ENCODE measurements at places on chromosomes 1 and 21.

DNA sequence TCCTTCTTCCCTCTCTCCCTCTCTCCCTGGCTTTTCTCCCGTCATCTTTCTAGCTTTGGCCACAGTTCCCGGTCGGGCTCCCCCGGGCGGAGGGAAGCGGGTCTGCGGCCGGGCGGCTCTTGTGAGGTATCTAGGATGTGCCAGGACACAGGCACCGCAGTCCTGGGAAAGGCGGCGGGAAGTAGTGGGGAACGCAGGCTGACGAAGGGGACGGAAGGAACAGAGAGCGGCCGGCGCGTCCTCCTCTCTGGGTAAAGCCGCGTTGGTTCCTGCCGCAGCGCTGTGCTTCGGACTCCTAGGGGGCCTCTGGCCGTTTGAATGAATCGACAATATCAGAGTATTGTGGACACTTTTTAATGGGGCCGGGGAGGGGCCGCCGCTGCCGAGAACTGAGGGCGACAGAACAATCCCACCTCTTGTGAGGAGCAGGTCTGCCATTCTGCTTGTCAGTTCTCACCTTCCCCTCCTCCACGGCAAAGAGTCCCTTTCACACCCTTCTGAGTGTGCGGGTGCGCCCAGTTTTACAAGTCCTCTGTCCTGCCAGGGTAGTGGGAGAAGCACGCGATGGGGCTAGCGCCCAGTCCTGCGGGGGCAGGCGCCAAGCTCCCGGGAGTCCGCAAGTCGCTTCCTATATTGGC, 1.2 kb upstream of the LHX9 start:
- DNase-seq = no peak

DNA sequence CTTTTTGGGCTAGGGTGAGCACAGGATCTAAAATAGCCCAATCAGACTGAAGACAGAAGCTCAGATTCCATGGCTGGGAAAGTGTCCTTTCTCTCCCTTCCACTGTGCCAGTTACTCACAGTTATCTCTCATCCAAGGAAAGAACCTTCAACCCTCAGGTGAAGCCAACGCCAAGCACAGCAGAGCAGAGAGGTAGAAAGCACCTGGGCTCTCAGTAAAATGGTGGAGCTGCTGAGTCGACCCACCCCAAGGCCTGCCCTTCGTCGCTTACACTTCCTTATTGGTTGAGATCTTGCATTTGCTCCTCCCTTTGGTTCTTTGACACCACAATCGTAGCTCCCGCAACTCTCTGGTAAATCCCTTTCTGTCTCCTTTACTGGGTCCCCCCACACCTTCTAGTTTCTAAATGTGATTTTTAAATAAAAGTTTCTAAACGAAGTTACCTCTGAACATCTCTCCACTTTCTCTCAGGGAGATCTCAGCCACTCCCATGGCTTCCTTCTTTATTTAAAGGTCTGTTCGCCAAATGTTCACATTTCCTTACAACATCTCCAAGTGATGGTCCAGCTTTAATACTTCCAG, 27.5 kb upstream of the SLC30A1 start:
- no peak for DNase-seq

DNA sequence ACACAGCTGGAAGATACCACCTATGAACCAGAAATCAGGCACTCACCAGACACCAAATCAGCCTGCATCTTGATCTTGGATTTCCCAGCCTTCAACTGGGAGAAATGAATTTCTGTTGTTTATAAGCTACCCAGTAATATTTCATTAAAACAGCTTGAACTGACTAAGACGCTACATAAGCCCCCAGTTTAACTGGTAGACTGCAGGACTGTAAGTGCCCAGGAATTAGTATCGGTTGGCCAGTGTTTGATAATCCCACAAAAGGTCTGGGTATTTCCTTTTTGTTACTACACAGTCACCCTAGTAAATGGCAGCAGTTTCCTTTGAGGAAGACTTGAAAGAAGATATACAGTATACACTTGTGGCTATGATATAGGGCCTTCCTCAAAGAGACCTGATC, 7.3 kb upstream of the SLC35D1 start:
- DNase-seq = no peak

DNA sequence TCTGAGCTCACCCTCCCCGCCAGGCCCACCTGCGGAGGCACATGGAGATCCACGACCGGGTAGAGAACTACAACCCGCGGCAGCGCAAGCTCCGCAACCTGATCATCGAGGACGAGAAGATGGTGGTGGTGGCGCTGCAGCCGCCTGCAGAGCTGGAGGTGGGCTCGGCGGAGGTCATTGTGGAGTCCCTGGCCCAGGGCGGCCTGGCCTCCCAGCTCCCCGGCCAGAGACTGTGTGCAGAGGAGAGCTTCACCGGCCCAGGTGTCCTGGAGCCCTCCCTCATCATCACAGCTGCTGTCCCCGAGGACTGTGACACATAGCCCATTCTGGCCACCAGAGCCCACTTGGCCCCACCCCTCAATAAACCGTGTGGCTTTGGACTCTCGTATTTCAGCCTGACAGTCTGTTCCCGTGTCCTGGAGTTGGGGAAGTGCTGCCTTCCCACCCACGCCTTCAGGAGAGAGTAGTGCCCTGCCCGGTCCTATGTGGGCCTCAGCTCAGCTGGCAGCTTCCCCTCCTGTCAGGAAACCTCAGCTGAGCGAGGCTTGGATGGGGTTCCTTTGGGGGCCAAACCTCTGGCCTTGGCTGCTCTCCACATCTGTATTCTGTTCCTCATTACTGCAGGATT, 9.2 kb downstream of the ZBTB48 start:
- no peak for DNase-seq

GRCh38 chr1:224831501-224831900, 98.0 kb upstream of the DNAH14 start:
- DNase-seq = no peak

- no peak for DNase-seq
These were observed 22.8 kb upstream of the KCNC4 start for GRCh38 chr1:110187139-110187890.

- DNase-seq = no peak
These were observed 36.3 kb downstream of the C8B start for GRCh38 chr1:56929492-56929891.

DNA sequence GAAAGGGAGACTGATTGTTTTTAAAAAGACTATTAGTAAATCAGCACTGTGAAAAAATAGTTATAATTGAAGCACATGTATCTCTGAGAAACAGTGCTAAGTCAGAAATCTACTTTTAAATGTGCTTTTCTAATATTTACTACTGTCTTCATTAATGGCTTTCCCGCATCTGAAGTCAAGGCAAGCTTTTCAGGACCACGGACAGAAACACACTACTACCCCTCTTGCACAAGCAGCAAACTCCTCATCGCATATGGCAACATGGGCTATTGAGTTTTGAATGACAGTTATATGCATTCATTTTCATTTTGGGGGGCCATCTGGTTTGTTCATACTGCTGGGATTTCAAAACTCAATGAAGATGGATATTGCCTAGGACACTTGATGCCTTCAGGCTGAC, 433.4 kb upstream of the CAMK1G start:
- DNase-seq = peak; percentile 23

GRCh38 chr1:119531606-119532323, 24.8 kb downstream of the HSD3B1 start:
- DNase-seq = no peak

DNA sequence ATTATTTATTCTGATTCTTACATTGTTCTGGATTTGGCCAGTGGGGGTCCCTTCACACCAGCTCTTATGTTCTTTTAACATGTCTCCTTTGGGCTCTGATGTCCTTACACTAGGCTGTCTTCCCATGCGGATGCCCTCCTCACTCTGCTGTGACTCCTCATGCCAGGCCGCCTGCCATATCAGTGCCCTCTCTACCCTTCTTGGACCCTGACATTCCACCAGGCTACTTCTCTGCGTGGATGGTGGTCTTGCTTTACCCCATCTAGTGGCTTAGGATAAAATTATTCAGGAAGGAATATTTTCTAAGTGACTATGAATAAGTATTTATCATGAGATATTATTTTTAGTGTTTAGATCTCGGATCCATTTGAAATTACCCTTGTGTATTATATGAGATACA, 21.2 kb downstream of the ATF6 start:
- DNase-seq = no peak

DNA sequence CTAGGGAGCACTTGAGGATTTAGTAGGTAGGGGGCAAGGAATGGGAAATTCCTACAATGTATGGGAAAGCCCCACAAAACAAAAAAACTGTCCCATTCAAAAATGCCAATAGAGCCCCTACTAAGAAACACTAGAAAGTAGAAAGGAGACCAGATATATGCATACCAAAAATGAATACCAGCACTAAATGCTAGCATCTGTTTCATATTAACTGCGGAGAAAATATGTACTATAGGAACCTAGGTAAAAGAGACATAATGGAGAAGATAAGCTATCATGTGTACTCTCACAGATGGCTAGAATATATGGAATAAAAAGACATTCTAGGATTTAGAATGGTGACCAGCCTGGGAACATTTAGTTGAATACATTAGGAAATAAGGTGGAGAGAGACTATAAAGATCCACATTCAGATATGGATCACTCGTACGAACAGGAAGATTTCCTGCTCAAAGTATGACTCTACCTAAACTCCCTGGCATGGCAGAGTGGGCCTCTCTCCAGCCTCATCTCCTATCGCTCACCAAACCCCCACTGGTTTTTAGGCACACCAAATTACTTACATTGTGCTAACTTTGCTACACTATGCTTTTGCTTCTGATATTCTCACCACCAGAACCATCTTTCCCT, 18.3 kb downstream of the ZNHIT6 start:
- no peak for DNase-seq

- DNase-seq = peak; percentile 40
These were observed 32.1 kb downstream of the PCSK9 start for GRCh38 chr1:55071477-55071876.

DNA sequence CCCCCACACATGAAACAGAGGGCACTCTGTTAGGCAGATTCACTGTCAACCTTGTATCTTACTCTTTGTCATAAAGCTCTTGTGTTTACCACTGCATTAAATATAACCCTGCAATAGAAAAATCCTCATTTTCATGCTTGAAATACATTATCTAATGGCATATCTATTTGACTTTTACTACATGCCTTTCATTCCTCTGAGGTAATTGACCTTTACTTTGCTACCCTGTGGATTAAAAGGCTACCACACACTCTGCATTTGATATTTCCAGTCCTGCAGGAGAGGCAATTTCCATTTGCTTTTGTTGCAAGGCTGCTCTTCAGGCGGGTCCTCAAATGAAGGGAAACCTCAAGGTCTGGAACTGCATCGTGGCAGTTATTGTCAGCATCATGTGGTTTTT, 238.0 kb downstream of the NTNG1 start:
- peak; percentile 9 for DNase-seq

Data from non-pigmented ciliary epithelial cell (primary cell).